ENCODE measurements at places on chromosomes 2 and 18.

DNA sequence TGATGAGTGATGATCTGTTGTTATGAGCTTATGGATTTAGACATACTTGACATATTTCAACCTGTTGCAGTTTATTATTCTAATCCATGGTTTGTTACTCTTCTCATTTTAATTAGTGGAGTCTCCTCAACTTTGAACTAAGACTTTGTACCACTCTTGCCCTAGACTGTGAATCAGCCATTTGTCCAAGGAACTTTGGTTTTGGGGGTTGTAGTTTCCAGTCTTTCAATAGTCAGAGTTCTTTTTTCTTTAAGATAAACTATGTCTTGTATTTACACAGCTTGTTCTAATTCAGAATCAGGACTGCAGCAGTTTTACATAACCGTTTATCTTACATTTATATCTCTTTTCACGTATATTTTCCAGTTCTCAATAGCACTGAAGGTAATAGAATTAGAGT is 133.6 kb downstream of the GULP1 start:
- no peak for DNase-seq

GRCh38 chr2:23386339-23387220 is 1.6 kb downstream of the KLHL29 start:
- DNase-seq: peak; percentile 13

GRCh38 chr18:28823506-28824182 is 646.7 kb upstream of the CDH2 start:
- DNase-seq: no peak

DNA sequence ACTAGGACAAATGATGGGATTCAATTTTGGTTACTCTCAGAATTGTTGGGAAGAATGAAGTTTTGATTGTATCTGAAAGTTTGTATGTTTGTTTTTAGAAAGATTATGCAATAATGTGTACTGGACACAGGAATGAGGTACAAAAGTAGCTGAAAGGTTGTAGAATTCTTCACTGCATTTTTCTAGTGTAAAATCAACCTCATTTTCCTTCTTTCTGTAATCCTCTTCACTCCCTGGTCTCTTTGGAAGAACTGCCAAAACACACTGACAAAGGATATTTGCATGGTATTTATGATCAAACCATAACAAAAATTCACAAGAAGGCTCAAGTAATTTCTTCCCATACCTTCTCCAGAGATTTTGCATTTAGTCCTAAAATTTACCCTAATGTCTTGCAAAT is 110.7 kb downstream of the ZEB2 start:
- DNase-seq: no peak

DNA sequence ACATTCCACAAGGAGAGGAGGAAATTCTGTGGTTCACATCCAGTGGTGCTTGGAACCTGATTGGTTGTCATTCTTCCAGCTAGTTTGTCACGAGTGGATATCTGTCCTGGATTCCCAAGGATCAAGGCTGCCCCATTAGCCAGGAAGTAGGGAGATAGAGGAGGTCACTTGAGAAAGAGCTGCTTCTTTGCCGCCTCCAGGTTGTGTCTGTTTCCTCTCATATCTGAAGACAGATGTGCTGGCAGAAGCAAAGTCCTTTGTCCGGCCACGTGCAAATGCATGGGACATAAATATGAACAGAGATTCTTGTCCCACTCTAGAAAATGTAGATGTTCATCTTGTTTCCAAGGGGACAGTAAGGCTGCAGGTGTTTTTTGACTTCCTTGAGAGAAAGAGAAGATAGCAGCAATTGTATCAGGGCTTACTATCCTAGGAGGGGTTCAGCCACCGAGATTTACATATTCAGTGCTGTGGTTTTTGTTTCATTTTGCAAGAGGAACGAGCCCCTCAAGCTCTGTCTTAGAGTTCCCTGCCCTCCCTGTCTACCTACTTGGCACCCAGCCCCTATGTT is 174.4 kb downstream of the RPIA start:
- DNase-seq: no peak

GRCh38 chr18:25876330-25876948 is 214.0 kb downstream of the SS18 start:
- no peak for DNase-seq

GRCh38 chr2:175317751-175318150 is 136.2 kb upstream of the ATP5MC3 start:
- no peak for DNase-seq

DNA sequence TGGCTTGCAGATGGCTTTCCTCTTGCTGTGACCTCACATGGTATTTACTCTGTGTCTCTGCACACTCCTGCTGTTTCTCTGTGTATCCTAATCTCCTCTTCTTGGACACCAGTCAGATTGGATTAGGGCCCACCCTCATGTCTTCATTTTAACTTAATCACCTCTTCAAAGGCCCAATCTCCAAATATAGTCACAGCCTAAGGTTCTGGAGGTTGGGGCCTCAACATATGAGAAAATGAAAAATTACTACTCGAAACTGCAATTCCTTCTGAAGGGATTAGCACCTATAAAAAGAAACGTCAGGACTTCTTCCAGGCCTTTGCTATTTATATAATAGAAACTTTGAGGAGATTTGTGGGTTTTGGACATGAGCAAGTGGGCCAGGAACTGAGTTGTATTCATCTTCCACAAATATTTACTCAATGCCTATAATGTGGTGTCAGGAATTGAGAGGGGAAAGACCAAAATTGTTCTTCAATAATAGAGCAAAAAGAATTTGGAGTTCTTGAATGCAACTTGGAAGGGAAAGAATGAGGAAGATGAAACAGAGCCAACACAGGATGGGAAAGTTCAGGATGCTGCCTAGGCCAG is 270.0 kb upstream of the FN1 start:
- DNase-seq: no peak

DNA sequence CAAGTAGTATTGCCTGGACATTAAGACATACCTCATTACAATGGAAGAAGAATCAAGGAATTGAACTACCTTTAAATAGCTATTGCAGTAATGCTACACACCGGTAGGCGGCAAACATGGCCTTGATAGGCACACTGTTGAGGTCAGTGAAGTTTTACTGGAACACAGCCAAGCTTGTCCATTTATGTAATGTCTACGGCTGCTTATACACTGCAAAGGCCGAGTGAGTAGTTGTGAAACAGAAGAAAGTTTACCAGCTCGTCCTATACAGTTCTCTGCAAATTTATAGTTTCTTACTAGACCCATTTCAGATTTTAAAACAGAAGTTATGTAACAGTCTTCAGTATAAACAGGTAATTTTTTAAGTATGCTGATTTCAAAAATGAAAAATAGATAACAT is 38.8 kb downstream of the PPP4R1 start:
- peak; percentile 24 for DNase-seq

- DNase-seq: no peak
Measured at GRCh38 chr2:229089776-229090175, 181.3 kb downstream of the PID1 start.

GRCh38 chr2:236859908-236860307 is 225.8 kb upstream of the COPS8 start:
- no peak for DNase-seq

DNA sequence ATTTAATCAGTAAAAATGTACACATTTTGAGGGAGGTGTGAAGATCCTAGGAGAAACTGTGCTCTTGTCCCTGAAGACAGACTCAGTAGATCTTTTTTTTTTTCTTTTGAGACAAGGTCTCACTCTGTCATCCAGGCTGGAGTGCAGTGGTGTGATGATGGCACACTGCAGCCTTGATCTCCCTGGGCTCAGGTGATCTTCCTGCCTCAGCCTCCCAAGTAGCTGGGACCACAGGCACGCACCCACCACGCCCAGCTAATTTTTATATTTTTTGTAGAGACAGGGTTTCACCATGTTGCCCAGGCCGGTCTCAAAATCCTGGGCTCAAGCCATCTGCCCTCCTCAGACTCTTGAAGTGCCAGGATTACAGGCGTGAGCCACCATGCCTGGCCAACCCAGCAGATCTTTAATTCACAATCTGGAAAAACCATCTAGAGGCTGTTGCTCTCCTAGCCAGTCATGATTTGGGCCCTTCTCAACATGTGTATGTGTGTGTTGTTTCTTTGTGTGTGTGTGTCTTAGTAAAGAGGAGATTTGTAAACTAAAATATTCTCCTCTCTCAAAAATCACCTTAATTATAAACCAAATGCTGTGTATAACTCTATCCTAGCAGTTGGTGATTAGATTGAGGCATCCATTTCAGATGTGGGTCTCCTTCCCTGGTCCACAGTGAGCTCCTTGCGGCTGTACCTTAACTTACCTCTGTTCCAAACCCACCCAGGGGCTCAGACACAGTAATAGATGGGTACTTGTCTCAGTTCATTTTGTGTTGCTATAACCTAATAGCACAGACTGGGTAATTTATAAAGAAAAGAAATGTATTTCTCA is 3.9 kb upstream of the MYCN start:
- no peak for DNase-seq

- DNase-seq: no peak
Measured at GRCh38 chr2:64905338-64906024, 83.7 kb upstream of the SLC1A4 start.

- no peak for DNase-seq
Measured at GRCh38 chr18:10070561-10071000, 156.8 kb downstream of the VAPA start.

GRCh38 chr2:168222088-168222487 is 25.3 kb downstream of the STK39 start:
- no peak for DNase-seq

DNA sequence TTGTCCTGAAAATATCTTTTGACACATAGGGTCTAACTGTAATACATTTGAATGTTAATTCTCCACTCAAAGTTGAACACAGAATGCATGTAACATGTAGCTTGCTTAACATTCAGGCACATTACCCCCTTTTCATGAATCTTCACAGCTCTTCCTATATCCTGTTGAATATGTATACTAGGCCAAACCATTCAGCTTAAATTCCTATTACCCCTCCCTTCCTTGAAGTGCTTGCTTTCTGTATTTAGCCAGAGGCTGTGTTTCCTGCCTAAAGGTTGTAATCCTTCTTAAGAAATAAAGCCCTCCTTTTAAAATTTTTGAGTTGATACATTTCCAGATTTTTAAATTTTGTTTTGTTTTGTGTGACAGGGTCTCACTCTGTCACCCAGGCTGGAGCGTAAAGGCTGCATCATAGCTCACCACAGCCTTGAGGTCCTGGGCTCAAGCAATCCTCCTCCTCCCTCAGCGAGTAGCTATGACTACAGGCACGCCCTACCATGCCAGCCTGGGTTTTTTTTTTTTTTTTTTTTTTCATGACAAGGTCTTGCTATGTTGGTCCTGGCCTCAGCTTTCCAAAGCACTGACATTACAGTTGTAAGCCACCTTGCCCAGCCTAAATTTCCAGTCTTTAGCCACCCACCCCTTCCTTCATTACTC is 357.6 kb downstream of the DSC3 start:
- DNase-seq: no peak

- DNase-seq: no peak
Measured at GRCh38 chr2:63440612-63441011, 147.7 kb downstream of the WDPCP start.

DNA sequence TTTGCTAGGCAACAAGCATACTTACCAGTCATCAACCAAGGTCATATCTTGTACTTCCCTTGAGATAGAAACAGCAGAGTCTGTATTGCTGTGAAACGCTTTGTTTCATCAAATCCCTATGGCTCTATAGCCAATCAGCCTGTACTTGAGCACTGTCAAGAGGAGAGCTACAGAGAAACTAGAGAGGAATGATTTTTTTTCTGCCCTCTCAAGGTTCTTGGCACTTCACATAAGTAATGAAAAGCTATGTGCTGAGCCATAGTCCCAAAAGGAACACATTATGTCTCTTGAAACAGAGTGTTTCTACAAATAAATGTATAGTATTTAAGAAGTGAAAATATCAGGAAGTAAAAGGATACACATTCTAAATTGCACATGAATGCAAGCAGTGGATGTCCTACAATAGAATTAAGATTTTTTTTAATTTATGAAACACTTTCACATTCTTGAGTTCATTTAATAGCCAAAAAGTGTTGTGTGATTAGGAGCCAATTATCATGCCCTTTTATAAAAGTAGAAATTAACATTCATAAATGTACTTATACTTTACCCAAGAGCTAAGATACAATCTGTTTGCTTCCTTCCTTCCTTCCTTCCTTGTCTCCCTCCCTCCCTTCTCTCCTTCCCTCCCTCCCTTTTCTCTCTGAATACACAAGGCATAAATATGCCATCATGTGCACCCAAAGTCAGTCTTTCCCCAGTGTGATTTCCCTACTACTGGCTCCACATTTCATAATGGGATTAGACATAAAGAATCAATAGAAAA is 131.8 kb downstream of the CSRNP3 start:
- DNase-seq: no peak

DNA sequence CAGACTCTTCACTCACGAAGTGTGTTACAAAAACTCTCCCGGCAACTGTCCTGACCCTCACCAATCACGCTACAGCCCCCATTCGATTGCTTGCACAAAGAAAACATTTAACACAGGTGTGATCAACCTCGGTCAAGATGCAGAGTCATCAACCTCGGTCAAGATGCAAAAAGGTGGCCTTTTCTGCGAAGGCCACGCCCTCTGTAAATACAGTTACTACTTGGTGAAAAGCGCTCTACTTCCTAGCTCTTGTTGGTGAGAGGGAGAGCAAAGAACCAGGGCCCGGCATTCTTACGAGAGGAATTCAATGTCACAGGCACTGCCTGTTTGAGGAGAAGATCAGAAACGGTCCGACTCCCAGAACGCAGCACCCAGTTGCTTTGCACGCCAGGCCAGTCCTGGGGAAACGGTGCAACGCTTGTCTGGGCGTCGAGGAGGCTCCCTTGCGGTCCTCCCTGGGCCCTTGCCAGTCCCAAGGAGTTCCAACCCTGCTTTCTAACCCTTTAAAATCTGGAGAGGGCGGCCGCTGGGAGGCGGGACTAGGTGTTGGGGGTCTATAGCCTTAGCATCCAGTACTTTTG is 1.9 kb downstream of the PIEZO2 start:
- DNase-seq: no peak

- DNase-seq: no peak
Measured at GRCh38 chr2:111246620-111247061, 125.9 kb downstream of the BCL2L11 start.

GRCh38 chr2:174312581-174313234 is 22.0 kb upstream of the SP9 start:
- no peak for DNase-seq

DNA sequence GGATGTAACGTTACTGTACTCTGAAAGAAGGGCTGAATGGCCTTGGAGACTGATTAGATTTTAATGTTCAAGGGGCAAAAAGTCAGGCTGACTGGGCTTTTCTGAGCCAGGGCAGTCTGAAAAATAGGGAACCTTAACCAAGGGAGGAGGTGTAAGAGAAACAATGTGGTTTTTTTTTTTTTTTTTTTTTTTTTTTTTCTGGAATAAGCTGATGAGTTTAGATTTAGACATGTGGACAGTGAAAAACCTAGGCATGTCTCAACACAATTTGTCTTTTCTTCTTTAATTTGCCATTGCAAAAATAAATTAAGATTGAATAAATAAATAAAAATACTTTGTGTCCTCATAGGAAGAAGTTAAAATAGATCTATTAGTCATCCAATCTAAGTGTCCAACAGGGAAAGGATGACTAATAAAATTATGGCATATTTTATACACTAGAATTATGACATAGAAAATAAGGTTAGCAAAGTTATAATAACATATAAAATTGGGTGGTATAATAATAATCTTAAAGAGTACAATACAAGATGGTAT is 237.6 kb upstream of the TRIB2 start:
- no peak for DNase-seq

DNA sequence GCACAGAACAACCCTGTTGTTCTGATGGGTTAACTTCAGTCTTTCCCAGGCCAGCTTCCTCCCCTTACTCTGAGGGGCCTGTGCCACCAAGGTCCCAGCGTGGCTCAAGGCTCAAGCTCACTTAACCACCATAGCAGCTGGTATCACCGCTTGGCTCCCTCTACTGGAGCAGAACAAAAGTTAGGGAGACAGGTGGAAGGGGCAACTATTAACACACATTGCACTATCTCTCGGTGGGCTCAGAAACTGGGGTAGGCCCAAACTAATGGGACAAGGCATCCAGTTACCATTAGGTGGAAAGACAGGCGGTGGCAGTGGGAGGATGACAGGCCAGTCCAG is 88.7 kb upstream of the ATL2 start:
- DNase-seq: peak; percentile 36

Measured in activated CD4-positive, alpha-beta T cell treated with anti-CD3 and anti-CD28 coated beads, Interleukin-2, Interleukin-6, amounts not matched to agents 100 ng/mL and 50 ng/mL, durations not matched to agents 16 hours and 8 hours (primary cell).